Hypothalamus (tissue), 51 donors: ENCODE measurements at places on chromosomes 3 and 15.

- DNase-seq: no peak
Measured at GRCh38 chr3:150996731-150997130, 24.2 kb upstream of the CLRN1 start.

DNA sequence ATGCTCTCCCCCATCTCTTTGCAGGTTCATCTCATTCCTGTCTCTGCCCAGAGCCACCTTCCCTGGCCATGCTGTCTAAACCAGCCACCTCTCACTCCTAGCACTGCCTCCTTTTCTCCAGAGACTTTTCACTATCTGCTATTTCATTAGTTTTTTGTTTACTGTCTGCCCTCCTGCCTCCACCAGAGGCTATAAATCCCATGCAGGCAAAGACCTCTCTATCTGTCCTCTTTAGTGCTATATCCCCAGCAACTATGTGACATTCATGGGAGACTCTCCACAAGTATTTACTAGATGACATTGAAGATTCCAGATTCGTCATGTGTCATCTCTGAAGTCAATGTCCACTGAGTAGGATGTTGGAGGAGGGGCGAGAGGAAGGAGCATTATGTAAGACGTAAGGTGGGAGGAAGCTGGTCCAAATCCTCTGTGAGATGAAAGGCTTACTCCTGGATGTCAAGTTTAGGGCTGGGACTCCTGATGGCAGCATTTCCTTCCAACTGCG lies 3.4 kb upstream of the FAM43A start:
- no peak for DNase-seq

DNA sequence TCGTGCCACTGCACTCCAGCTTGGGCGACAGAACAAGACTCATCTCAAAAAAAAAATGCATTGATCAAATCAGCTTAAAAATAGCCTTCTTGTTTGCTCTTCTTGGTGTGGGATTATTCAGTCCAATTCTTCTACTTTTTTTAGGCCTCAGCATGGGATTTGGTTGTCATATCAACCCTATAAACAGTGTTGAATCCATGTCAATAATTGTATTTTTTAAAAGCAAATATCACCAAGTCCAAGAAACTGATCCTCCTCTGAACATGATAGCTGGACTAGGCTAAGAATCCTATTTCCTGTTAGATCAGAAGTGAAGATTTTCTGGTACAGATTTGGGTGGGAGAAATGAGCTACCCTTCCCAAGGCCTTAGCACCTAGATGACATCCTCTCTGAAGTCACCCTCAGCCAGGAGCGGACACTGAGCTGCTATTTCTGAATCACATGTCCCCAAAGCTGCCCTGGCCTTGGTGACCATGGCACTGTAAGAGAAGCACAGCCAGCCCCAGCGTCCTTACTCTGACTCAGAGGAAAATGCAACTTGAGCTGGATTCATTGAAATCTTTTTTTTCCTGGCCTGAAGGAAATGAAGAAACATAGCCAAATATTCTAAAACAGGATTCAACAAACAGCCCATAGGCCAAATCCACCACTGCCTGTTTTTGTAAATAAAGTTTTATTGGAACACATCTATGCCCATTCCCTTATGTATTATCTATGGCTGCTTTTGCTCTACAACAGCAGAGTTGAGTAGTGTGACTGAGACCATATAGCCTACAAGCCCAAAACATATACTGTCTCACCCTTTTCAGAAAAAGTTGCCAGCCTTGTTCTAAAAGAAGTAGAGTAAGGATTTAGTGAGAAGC lies 215.9 kb upstream of the CTDSPL start:
- no peak for DNase-seq

- no peak for DNase-seq
Measured at GRCh38 chr15:85062560-85062959, 80.9 kb downstream of the PDE8A start.

- DNase-seq: no peak
Measured at GRCh38 chr15:27464941-27465612, 494.1 kb downstream of the GABRG3 start.

DNA sequence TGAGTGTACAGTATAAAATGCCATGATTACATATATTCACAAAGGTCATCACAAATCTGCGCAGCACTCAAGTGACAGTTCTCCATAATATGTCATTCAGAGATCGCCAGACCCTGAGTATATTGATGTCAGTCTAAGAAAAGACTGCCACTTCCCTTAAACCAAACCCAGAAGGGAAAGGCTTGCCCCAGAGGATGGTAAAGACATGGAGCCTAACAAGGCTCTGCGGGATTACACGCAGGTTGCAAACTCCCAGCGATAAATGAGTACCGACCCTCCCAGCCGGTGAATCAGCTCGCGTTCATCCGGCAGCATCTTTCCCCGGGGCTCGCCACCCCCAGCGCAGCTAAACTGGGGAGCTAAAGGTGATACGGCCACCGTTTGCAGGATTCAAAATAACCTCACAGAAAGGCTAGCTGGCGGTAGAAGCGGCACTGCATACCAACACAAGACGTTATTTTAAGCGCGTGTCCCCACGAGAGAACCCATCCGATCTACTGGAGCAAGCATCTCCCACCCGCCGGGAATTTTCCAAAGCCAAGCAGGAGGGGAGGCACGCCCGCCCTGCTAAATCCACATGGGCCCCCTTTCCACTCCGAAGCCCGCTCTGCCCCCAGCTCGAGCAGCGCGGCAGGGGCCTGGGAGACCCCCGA lies 643 bp downstream of the MYO5A start:
- DNase-seq: peak; percentile 43

DNA sequence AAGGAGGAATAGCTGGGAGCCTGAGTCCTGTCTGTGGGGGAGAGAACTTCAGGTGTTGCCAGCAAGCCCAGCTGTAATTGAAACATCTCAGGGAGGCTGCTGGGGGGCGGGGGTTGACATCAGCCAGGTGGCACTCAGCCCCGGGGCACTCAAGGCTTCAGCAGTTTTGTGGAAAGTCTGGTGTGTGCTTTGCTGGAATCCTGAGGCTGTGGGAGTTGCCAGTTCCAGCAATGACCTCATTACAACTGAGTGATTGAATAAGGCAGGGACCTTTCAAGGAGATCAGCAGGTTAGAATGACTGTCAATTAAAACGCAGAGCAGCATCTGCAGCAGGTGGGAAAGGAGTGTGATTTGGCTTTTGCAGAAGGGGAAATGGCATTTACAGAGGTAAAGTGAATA lies 75.7 kb downstream of the FAM43A start:
- DNase-seq: no peak

GRCh38 chr3:46883054-46883829 lies 5.7 kb downstream of the PTH1R start:
- no peak for DNase-seq
